ENCODE measurements at places on chromosomes 6 and 20.

DNA sequence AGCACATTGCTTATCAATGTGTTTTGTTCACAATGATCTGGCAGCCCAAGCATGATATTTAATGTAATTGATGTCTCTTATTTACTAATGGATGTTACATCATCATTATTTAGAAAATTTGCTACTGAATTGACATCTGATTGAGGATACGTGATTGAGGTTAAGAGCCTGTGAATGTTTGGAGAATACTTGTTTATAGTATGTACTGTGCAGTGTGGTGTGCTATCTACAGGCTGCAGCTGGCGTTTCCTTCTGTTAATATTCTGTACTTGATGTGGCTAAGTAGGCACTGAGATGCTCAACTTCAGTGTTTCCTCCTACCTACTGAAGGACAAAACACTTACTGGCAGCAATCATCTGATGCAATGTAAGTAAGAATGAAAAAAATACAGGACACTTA, 709.6 kb upstream of the FLRT3 start:
- DNase-seq = no peak

GRCh38 chr20:45316150-45317080, 8.3 kb upstream of the MATN4 start:
- DNase-seq = no peak

- DNase-seq = peak; percentile 24
These were observed 40.2 kb upstream of the FAM50B start for GRCh38 chr6:3808759-3809514.

GRCh38 chr6:28657769-28658465, 132.2 kb downstream of the GPX5 start:
- DNase-seq = peak; percentile 56

- DNase-seq = no peak
These were observed 499.3 kb downstream of the CDKAL1 start for GRCh38 chr6:21033575-21034026.

GRCh38 chr6:111536910-111537527, 54.0 kb upstream of the REV3L start:
- DNase-seq = no peak

GRCh38 chr6:10610289-10610688, 84.1 kb downstream of the C6orf52 start:
- no peak for DNase-seq

DNA sequence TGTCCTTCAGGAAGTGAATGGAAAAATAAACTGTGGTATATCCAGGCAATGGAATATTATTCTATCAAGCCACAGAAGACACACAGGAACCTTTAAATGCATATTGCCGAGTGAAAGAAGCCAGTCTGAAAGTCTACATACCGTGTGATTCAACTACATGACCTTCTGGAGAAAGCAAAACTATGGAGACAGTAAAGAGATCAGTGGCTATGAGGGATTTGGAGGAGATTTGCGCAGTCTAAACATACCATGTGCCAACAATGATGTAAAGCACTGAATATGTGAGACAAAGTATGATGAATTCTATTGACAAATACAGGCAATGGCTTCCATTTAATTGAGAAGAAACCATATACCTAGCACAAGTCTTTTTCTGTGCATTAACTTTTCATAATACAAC, 518.3 kb upstream of the ZNF337 start:
- DNase-seq = no peak

GRCh38 chr6:108222504-108222903, 38.3 kb downstream of the SNX3 start:
- DNase-seq = no peak

DNA sequence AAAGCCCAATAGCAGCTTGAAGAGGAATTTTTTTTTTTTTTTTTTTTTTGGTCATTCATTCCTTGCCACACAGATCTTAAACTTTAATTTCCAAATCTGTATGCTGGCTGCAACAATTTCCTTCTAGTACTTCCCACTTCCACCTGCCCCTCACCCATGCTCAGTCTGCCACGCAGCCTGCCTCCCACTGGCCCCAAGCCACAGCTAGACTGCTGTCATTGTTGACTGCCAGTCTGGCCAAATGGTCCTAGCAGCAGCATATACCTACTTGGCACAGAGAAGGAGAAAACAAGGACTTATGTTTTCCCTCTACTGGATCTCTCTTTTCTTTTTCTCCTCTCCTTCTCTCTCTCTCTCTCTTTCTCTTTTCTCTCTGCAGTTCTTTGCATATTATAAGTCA, 118.3 kb upstream of the HEY2 start:
- DNase-seq = no peak

DNA sequence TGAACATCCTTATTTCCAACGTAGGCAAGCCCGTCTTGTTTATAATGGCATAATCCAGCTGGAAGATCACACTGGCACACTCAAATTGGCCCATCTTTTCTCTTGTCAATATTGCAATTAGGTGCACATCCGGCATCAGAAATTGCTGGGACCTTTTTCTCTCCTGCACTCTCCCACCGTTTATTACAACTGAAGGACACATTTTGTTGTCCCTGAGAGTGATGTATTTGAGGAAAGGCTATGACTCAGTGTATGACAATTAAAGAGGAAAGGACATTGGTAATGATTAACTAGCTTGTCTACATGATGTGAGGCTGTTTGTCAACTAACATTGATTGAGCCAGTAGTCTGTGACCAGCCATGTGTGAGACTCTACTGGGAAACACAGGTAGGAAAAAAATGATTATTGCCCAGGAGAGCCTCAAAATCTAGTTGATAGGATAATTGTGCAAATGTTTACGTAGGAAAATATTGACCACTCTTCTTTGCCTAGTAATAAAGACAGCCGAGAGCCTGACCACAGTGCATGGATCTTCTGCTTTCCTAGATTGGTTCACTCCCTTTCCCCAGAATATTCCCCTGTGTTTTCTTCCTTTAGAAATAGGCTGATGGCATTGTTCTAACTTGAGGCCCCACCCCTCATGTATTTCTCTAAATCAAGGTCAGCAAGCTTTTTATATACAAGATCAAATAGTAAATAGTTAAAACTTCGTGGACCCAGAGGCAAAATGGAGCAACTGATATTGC, 230.0 kb upstream of the BTBD3 start:
- no peak for DNase-seq

- DNase-seq = no peak
These were observed 440.6 kb upstream of the EPHA7 start for GRCh38 chr6:93859971-93860370.

- peak; percentile 11 for DNase-seq
These were observed 43.6 kb upstream of the IER3 start for GRCh38 chr6:30787954-30788353.

- DNase-seq = no peak
These were observed 79.7 kb upstream of the MYLIP start for GRCh38 chr6:16049168-16049567.

DNA sequence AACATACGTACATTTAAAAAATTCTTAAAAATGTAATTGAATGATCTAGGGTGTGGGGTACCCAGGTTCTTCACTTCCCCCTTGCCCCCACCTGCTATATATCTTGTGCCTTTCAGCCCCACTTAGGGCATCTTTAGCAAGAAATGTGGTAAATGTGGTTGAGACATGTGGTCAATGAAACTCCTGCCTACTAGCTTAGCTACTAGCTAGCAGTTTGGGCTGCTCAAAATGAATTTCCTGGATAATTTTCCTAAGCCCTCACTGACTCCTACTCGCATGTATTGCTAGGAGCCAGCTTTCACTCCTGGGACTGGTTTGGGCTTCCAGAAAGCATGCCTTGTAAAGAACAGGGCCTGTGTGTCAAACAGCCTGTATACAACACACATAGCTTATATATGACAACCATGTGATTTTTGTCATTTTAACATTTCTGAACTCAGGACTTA, 257.3 kb downstream of the ATXN1 start:
- DNase-seq = no peak

DNA sequence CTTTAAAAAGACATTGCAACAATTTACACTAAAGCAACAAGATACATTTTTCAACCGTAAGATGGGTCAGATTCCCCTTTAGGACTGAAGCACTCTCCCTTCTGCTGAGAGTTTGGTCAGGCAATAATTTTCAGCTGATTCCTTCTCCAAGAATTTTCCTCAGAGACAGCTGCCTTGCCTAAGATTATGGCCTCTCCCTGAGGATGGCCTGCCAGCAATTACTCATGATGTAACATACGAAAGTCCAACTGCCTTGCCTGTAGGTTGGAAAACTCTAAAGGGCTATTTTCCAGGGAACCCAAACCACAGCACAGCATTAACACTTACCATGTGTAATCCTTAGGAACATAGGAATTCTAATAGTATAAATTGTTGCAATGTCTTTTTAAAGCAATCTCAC, 229.1 kb upstream of the FLRT3 start:
- DNase-seq = no peak

DNA sequence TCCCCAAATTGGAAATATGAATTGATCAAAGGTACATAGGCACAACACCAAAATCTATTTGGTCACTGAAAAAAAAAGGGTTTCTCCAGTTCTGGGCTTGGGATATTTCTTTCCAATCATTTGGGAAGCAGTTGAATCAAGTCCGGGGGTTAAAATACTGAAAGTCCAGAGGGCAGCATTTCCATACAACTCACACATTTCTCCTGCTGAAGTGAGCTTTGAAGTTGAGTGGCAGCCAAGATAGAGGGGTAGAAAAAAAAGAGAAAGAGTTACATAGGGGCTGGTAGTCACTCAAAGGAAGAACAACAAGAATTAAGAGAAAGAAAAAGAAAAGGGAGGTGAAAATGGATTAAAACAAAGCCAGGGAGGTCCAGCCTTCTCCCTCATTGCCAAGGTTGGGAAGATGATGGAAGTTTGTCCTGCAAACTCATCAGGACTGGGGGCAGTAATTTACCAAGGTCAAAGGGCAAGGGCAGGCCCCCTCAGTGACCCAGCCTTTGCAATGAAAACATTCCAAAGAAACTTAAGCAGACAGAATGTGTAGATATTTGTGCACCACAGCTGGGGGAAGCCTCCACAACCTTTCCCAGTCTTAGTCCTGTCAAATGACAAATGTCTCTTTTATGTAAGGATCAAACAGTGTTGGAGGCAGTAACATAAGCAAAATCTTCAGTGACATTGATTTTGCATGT, 525.3 kb upstream of the JARID2 start:
- DNase-seq = no peak

- DNase-seq = no peak
These were observed 287.7 kb downstream of the CLIC5 start for GRCh38 chr6:45727819-45728449.

GRCh38 chr20:5000263-5001173, 792 bp downstream of the SLC23A2 start:
- DNase-seq = peak; percentile 53

GRCh38 chr6:168641446-168641845, 200.5 kb downstream of the SMOC2 start:
- DNase-seq = no peak

- DNase-seq = peak; percentile 21
These were observed 31.8 kb upstream of the DLGAP4 start for GRCh38 chr20:36274181-36274841.

DNA sequence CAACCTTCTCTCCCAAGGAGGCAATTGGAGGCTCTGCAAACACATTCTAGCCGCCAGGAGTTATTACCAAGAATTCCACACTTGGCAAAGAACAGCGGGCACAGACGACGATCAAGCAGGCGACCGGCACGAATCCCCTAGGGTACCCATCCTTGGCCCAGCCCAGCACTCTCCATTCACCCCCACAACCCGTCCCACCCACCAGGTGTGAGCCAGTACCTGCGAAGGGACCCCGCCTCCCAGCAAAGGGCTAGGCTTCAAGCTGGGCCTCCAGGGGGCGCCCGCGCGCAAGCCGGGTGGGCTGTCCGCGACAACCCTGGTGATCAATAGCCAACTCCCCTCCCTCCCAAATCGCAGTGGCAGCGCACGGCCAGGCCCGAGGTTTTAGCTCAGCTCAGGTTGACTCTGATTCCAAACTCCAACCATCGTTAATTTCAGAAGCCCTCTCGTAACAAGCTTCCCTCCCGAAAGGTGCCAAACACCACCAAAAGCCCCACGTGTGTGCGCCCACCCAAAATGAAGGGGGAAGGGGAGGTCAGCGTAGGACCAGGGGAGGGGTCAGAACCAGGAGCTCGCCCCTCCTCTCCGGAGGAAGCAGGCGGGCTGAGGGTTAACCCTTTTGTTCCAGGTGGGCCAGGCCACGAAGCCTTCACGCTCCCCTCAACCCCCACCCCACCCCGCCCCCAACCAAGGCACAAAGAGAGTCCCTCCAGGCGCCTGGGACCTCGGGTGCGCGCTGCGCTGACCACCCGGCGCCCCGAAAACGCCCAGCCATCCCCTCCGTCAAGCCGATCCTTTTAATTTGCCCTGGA, 2.1 kb downstream of the SALL4 start:
- peak; percentile 18 for DNase-seq

DNA sequence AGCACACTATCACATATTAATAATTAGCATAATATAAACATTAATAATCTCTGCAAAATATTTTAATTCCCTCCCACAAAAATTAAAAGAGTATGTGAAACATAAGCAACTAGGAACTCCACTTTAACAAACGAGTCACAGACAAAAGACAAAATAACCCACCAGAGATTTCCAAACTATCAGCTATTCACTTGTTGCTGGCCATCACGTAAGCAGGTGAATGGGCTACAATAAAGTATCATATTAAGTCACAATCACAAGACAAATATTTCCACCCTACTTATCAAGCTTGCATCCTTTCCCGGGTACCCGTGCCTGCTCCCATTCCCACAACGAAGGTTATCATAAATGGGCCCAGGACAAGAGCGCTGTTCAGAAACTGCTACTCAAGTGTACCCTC, 2.5 kb downstream of the HDAC2 start:
- DNase-seq = no peak

DNA sequence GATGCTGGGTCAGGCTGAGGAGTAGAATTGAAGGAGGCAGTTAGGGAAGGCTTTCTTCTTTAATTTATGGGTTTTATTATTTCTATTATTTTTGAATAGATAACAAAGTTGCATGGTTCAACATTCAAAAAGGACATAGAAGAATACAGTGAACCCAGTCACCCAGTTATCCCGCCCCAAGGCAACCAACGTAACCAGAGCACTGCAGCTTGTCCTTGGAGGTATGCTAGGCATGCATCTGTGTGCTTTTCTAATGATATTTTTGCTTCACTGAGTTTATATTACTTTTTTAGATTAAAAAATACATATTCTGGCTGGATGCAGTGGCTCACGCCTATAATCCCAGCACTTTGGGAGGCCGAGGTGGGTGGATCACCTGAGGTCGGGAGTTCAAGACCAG, 47.4 kb upstream of the DSN1 start:
- no peak for DNase-seq

GRCh38 chr20:34928411-34928810, 27.2 kb downstream of the GSS start:
- no peak for DNase-seq

DNA sequence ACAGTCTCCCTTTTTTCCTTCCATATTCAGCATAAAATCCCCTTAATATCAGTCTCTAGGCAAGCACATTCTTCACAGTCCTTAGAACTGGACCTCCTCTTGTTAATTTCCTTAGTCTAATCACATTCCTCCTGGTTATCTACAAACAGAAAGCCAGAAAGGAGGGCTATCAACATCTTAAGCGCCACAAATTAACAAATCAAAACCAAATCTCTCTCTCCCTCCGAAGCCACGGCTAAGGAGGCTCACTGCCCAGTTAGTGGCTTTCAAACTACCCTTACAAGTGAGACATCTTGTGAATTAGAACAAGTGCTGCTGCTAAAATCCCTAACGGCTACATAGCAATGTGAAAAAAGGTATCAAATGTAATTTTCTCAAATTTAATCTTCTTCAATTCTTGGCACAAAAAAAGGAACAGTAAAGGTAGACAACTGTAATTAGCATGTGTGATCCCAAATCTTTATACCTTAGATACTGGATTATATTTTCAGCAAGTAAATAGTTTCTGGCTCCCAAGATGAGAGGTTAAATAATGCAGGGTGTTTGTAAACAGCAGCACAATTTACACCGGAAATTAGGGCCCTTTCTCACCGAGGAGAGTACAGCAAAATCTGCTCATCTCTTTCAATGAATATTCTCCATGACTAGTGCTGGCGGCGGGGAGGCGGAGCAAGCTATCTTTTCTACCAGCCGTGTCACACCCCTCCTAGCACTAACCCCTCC, 1.4 kb upstream of the TRIM39 start:
- DNase-seq = no peak
